Sigmoid colon (tissue), 7 donors: ENCODE measurements at places on chromosomes 12 and 14. TPM values are rescaled to one million over a fixed set of nuclear protein-coding genes. Genes with fewer than 3 reads are reported as not detected.

Gene TMEM229B
- total RNA-seq, result 6.1 TPM

Gene MYBPC1
- total RNA-seq, result 2.1 TPM

Gene PRPH
- total RNA-seq, result 36.7 TPM

Gene ALG10
- 3.7 TPM for total RNA-seq

Gene PLEKHG7
- not detected for total RNA-seq

DNA sequence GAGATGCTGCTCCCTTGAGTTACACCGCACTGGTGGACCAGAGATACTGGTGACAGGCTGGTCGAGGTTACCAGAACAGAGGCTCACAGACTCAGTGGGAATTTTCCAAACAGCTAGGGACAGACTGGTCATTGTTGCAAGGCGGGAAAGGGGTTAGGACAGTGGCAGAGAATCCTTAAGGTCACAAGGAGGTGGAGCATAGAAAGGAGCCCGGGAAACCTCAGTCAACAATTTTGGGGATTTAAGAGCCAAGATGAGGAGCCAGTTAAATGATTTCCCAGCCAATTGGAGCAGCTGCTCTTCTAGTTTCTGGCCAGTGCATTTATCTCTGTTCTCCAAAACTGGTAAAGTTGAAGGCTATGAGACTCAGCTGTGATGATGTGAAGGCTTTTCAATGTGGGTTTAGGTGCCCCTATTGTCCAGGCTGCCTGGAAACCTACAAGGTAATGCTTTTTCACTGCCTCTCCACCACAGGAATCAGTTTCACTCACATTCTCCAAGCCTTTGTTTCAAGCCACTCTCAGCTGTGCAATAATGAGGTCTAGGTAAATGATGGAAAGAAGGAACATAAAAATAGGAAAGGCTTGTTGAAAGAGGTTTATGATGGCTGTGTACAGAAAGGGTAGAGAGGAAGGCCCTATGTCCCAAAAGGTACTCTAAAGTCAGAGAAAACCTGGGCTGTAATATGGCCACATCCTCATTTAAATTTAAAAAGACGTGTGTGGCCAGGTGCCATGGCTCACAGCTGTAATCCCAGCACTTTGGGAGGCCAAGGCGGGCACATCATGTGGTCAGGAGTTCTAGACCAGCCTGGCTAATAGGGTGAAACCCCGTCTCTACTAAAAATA lies 7.0 kb upstream of the TNS2 start:
- DNase-seq, result no peak

DNA sequence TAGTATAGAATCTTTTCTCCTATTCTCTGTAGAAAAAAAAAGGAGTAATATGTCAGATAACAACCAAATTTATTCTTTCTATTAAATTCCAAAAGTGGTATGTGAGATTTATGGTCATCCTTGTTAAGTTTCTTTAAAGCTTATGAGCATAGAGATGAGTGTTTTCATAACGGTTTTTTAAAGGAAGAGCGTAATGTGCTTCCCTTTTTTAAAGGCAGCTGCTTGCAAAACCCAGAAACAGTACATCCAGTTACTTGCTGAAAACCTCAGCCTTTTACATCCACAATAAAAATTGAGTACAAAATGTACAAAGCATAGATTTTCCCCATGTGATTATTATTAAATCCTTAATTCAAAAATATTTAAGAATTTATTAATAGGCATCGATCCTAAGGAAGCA lies 53.6 kb upstream of the CD163 start:
- no peak for DNase-seq

DNA sequence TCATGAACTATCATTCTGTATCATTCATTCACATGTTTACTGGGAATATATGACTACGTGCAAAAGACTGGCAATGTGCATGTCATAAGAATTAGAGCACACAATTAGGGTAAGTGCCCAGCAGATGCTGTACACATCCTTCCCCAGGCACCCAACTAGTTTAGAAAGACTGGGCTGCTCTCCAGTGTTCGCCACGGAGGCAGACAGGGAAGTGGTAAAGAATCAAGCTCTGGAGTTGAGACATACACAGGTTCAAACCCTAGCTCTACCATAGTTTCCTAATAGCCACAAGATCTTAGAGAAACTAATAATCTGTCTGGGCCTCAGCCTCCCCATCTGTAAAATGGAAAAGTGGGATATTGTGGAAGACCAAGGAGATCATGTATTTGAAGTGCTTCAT lies 6.8 kb downstream of the TMCC3 start:
- no peak for DNase-seq

DNA sequence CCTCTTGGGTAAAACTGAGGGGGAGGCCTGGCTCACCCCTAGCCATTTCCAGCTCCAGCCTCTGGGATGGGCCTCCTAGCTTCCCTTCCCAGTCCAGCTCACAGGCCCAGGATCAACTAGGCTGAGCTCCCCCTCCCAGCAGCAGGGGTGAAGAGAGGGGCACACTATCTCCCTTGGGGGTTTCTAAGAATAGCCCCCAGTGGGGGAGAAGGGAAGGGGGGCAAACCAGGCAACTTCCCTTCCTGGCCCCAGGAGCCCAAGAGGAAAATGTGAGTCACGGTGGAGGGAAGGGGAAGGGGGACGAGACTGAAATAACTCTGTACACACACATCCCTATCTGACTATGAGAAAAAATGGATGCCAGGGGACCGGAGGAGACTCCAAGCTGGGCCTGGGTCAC lies 9.0 kb downstream of the ADCY6 start:
- no peak for DNase-seq

GRCh38 chr14:53982546-53982945 lies 25.9 kb upstream of the BMP4 start:
- no peak for DNase-seq

GRCh38 chr12:38847247-38847646 lies 58.1 kb downstream of the CPNE8 start:
- DNase-seq, result no peak

- no peak for DNase-seq
Measured at GRCh38 chr14:70842851-70843462, 33.6 kb upstream of the MAP3K9 start.

- no peak for DNase-seq
Measured at GRCh38 chr12:116878567-116879508, 2.4 kb downstream of the HRK start.
